Hair follicle dermal papilla cell (primary cell): ENCODE measurements at places on chromosomes 7 and 10. TPM values are rescaled to one million over a fixed set of nuclear protein-coding genes. Genes with fewer than 3 reads are reported as not detected.

Gene PIK3CG
- not detected in 2 replicates for total RNA-seq

Gene LRRC61
- total RNA-seq = 0.24 and 0.97 TPM in 2 replicates

Gene LBX1
- not detected in 2 replicates for total RNA-seq

Gene CARD11
- total RNA-seq = not detected in 2 replicates

Gene NPY
- total RNA-seq = not detected in 2 replicates

Gene RSU1
- total RNA-seq = 198 and 224 TPM in 2 replicates

Gene PTPN12
- total RNA-seq = 56.6 and 78.2 TPM in 2 replicates

Gene WAPL
- 39.8 and 48.4 TPM in 2 replicates for total RNA-seq

Gene CELF2
- total RNA-seq = 24.7 and 26.1 TPM in 2 replicates
